CD4-positive, alpha-beta T cell (primary cell): ENCODE measurements at places on chromosomes 12 and 14.

DNA sequence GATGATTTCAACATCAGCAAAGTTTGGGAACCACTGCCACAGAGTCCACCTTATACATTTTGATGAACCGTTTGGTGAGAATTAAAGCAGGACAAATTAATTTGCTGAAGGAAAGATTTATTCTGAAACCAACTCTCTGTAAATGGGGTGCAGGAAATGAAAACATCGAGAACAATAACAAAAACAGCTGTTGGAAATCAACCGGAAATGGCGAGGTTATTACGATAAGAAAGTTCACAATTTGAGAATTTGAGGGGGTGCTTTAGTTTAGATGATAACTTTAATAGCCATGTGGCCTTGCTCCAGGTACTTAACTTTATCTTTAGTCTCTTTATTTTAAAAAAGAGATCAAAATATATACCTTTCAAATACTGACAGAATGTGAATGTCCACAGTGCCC, 56.7 kb downstream of the KCNJ8 start:
- DNase-seq = no peak

- DNase-seq = no peak
Observed at GRCh38 chr12:9694241-9694640, 24.7 kb downstream of the CLEC2D start.

DNA sequence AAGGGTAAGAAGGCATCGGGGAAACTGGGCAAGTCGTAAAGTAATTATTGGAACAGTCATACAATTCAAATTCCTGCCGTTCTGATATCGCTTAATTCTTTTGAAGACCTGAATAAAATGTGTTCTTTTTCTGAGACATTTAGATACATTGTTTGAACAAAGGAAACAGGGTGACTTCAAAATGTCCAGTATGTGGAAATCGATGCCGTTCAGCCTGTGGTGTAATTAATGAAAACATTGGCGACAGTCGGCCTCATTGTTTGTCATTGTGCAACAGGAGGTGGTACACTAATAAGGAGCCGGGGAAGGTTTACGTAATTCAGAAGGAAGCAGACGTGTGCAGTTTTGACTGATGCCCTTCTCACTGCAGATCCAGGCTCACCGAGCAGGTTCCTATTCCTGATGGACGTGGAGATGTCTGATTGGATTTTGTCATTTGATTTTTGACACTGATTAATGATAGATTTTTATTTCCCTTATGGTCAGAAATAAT, 92.7 kb downstream of the BORCS5 start:
- DNase-seq = no peak

GRCh38 chr12:1444142-1444516, 150.3 kb downstream of the FBXL14 start:
- DNase-seq = no peak

DNA sequence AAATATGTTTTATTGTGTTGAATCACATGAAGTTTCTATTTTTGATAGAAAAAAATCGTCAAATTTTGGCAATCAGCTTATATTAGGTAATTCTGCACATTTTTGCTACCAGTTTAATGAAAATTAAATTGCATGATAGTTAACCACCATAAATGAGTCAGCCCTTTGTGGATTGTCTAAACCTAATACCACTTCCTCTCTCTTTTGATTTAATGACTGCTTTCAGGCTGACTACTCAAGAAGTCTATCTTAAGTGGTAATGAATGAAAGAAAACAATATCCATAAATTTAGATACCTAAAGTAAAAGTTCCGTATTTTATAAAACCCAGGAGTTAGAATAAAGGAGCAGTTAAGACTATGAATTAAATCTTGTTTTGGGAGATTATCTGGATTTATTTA, 450.5 kb downstream of the TMEM117 start:
- no peak for DNase-seq

DNA sequence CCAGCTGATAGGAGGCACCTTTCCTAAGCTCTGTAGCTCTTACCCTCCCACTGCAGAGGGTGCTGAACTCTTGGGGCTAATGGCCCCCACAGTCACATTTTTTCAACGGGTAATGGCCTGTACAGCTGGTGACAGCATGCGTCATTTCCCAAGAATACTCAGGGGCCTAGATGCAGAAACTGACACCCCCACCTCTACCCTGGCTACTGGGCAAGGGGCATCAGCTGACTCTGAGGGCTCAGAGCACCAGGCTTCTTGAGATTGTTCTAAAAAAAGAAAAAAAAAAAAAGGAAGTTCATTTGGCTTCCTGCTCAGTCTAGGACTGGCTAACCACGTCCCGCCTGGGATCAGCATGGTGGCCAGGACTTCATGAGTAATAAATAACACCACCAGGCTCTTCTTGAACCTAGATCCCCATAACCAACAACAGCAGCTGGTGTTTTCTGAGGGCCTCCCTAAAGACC, 35.2 kb downstream of the ZFP36L1 start:
- DNase-seq = no peak

GRCh38 chr12:64412459-64412858, 8.3 kb downstream of the XPOT start:
- DNase-seq = no peak

- no peak for DNase-seq
Observed at GRCh38 chr12:81085832-81086231, 8.0 kb downstream of the ACSS3 start.

GRCh38 chr12:124363353-124363965, 68.6 kb downstream of the RFLNA start:
- no peak for DNase-seq

GRCh38 chr12:76020731-76021672, 10.6 kb downstream of the PHLDA1 start:
- DNase-seq = peak; percentile 80

- DNase-seq = peak; percentile 60
Observed at GRCh38 chr14:101823511-101824120, 62.1 kb downstream of the PPP2R5C start.
